IMR-90 (cell line): ENCODE measurements at places on chromosomes 16 and 17. TPM values are rescaled to one million over a fixed set of nuclear protein-coding genes. Genes with fewer than 3 reads are reported as not detected.

DNA sequence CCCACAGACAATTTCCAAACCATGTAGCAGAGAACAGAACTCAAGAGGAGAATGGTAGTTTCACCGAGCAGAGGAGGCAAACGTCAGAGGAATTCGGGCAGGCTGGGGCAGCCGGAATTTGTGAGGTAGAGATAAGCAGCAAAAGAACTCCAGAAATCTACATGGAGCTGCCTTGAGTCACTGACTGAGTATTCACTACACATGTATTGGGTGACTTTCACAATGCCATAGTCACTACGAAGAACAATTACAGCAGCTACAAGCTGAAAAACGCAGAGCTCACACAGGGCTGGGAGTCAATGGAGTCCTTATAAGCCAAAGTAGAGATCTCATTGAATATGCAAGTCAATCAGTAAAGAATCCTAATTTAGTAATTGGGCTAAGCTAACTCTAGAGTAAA is 13.4 kb downstream of the CMC2 start:
- DNase-seq = peak; percentile 90

GRCh38 chr17:42518046-42518754 is 17.8 kb upstream of the NAGLU start:
- peak; percentile 98 for DNase-seq

DRC3 gene
- 0.28 and 0.72 TPM in 2 replicates for total RNA-seq

GRCh38 chr16:29844575-29845331 is 18.3 kb downstream of the CDIPT start:
- no peak for DNase-seq

DNA sequence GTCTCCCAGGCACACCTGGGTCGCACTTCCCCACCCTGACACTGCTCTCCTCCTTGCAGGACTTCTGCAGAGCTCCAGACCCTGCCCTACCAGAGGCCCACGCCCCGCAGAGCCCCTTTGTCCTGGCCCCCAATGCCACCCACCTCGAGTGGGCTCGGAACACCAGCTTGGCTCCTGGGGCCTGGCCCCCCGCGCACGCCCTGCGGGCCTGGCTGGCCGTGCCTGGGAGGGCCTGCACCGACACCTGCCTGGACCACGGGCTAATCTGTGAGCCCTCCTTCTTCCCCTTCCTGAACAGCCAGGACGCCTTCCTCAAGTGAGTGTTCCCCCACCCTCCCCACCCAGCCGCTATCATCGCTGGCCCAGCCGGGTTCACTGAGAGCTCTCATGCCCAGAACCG is 79.6 kb downstream of the MGAT5B start:
- no peak for DNase-seq

DNA sequence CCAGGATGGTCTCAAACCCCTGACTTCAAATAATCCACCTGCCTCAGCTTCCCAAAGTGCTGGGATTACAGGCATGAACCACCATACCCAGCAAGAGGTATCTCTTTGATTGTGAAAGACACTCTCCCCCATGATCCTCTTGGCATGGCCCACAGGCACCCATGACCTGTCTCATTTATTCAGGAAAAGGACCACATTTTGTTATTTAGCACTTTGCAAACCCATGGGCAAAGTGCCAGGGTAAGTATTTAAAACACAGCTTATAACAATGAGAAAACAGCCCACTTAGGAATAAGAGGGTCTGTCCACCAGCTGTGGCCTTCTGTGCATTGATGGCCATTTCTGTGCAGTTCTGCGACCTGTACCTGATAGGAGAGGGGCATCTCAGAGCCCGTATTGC is 12.8 kb upstream of the AKTIP start:
- DNase-seq = no peak

DNA sequence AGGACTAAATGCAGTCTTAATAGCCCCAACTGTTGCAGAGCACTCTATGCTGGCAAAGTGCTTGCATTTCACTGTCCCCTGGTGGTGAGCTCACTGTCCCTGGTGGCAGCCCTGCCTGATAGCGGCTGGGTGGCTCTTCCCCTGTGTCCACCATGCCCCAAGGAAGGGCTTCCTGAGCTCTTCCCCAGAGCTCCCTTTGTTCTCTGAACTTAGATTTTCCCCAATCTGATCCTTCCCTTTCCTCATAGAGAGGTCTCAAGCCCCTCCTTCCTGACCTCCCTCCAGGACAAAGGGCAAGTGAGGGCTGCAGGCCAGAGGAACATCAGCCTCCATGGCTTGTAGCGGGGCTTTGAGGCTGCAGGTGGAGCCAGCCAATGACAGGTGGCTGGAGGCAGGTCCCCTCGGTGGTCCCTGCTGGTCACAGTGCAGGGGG is 17.0 kb downstream of the BEAN1 start:
- no peak for DNase-seq

DNA sequence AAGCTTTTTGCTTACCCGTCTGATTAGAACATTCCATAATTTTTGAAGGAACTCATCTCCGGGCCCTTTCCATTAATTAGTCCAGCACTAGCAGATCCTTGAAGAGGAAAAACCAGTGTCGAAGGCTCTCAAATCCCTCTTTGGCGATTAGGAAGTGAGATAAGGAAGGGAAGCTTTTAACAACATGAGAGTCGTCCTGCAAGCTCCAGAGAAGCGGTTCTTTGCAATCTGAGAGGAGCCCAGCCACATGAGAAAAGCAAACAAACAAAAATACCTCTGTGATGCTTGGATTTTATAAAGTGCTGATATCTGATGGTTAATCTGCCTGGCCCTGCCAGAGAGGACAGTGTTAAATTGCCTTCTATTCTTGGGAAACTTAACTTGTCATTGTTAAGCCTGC is 339.8 kb upstream of the SALL1 start:
- no peak for DNase-seq

OR1F1 gene
- total RNA-seq = not detected in 2 replicates

DNA sequence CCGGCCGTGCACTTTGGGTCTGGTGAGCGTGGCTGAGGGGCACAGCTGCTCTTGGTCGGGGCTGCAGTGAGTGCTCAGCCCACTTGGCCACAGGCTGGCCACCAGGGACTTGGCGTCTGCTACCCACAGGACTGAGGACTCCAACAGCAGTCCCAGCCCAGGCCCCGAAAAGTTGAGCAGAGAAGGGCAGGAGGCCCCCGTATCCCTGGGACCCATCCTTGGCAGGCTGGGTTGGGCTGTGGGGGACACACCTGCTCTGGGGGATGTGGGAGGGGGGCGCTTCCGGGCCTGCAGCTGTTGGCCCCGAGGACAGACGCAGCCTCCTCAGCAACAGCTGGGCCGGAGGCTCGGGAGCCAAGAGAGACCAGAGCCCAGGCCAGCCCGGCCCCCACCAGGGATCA is 19.4 kb upstream of the SSTR5 start:
- no peak for DNase-seq

G6PC1 gene
- total RNA-seq = not detected in 2 replicates

TMEM88 gene
- total RNA-seq = not detected in 2 replicates

CCL2 gene
- total RNA-seq = 126 and 206 TPM in 2 replicates

GRCh38 chr17:39960524-39961041 is 2.2 kb upstream of the GSDMA start:
- DNase-seq = no peak

DNA sequence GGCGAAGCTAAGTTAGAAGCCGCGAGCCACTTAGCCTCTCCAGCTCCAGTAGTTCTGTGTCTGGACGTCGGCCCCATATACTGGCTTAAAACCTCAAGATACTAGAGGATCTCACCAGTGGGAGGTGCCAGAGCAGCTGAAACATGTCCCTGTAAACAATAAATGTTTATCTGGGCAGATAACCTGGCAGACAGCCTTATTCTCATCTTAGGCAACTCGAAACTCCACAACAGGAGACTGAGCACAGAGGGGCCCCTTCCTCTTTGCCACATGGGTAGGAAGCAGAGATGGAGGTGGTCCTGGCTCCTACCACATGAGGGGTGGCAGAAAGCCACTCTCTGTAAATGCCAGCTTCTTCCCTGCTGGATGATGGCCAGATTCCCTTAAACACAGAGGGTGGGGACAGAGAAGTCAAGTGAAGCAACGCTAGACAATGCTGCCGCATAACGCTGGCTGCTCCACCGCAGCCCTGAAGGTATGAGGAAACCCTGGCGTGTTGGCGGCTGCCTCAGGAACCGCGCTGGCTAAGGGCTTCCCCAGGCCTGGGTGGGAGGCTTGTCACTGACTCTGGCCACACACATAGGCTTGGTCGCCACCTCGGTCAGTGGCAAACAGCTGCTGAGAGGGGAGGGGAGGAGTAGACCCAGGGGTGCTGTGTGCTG is 67.9 kb downstream of the HIC1 start:
- DNase-seq = peak; percentile 87

DNA sequence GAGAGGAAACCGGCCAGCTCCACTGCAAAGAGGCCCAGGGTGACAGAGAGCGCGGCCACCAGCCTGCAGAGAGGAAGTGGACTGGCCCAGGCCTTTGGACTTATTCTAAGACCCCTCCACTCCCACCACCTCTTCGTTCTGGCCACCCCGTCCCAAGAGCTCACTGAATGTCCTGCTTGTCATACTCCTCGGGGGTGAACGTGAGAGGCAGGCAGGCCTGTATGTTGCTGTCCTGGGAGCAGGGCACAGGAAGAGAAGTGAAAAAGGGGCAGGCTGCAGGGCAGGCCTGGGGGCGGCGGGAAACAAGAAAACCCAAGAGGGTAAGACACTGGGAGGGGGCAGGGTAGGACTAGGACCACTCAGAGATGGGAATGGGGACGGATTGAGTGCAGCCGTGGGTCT is 384 bp downstream of the TMEM107 start:
- no peak for DNase-seq

PRDM7 gene
- total RNA-seq = not detected in 2 replicates

CDRT15L2 gene
- not detected in 2 replicates for total RNA-seq

DNA sequence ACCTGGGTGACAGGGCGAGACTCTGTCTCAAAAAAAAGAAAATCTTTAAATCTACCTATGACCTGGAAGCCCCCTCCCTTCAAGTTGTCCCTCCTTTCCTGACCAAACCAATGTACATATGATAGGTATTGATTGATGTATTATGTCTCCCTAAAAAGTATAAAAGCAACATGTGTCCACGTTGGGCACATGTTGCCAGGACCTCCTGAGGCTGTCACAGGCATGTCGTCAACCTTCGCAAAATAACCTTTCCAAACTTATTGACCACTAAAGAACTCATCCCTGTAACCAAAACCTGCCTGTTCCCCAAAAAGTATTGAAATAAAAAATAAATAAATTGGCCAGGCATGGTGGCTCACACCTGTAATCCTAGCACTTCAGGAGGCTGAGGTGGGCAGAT is 4.4 kb downstream of the OXLD1 start:
- no peak for DNase-seq

- no peak for DNase-seq
Measured at GRCh38 chr16:66600477-66600876, 4.0 kb upstream of the CMTM3 start.

PLD6 gene
- total RNA-seq = 1.1 TPM in 2 replicates

SKAP1 gene
- not detected in 2 replicates for total RNA-seq

GRCh38 chr17:57877803-57878377 is 28.0 kb upstream of the MRPS23 start:
- DNase-seq = no peak

DNA sequence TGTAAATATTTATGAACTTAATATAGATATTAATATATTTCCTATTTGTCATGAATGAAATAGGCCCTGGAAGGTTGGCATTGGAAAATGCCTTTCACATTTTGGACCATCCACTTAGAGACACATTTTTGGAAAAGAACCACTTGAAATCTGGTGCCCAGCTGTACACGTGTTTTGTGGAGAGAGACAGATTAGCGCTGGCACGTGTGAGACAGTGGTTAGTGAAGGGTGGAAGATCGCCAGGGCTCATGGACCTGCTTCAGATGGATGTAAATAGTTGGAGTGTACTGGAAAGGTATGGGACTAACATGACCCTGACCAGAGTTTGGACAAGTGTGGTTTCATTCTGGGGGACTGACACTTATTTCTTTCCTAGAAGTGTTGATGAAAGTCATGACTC is 222.9 kb downstream of the PRKCA start:
- no peak for DNase-seq

DNA sequence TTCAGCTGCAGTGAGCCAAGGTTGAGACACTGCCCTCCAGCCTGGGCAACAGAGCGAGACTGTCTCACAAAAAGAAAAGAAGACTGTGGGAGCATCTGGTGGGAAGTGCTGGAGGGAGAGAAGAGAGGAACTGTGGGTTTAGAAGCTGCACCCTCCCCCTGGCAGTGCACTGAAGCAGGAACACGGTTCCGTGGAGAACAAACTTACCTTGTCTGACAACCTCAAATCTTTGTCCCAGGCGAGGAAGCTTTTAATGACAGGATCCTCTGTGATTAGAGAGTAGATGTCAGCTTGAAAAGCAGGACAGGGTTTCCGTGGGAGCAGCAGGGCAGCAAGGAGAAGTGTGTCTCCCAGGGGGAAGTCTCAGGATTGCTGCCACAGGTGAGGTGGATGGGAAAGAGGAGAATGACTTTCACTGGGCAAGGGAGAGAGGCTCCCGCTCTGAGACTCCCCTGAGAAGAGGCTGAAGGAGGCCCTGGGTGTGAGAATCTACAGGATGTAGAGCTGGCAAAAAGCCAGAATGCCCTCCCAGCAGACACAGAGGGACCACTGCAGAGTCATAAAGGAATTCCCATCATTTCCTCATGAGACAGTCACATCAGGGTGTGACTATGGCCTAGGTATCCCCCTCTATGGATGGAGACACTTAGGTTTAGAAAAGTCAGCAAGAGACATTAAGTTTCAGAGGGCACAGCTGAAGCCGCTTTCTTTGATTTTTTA is 22.9 kb downstream of the PRR11 start:
- DNase-seq = no peak

ADAMTS18 gene
- not detected in 2 replicates for total RNA-seq

MT1G gene
- total RNA-seq = not detected in 2 replicates

- no peak for DNase-seq
Measured at GRCh38 chr16:85249418-85250146, 137.3 kb upstream of the CIBAR2 start.

- peak; percentile 33 for DNase-seq
Measured at GRCh38 chr17:10295728-10296343, 77.0 kb downstream of the MYH13 start.

GRCh38 chr17:72113751-72114150 is 7.1 kb upstream of the SOX9 start:
- DNase-seq = no peak

PRKAR1A gene
- total RNA-seq = 256 and 278 TPM in 2 replicates

DNA sequence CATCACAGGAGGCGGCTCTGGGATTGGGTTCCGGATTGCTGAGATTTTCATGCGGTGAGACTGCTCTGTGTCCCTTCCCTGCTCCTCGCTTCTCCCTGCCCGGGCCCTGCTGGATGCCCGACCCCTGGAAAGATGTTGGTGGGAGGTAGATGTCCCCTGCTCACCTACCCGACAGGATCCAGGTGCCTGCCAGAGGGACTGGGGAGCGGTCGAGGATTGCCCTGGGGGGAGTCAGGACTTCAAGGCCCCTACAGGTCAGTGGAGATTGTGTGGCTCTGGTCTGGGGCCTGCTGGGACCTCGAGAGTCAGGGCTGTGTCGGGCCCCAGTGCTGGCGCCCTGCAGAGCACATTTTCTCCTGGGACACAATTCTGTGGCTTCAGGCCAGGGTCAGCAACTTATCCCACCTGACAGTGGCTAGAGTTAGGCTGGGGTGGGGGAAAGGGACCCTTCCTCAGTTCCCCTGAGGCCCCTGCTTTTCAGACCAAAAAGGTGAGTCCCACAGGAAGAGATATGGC is 3.3 kb downstream of the DECR2 start:
- DNase-seq = no peak

DNA sequence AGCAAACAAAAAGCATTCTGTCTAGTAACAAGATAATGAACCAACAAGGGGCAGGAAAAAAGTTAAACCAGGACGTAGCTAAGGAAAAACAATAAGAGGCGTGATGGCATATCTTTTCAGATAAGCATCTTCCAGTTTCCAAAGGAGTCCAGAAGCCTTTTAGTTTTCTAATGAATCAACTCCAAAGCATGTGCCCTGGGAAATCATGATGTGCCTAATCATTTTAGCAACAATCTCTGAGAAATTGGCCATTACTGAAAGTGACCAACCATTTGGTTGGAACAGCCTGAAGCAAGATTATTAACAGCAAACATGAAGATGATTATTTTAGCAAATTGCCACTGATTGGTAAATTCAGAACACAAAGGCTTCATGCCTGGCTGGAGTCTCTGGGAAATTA is 440.9 kb upstream of the MAF start:
- no peak for DNase-seq
